Fibroblast of lung (primary cell): ENCODE measurements at places on chromosomes 3 and 15. TPM values are rescaled to one million over a fixed set of nuclear protein-coding genes. Genes with fewer than 3 reads are reported as not detected.

The CATSPER2 gene
- 1.0 and 2.3 TPM in 2 replicates for total RNA-seq

The RAB5A gene
- 41.9 and 50.9 TPM in 2 replicates for total RNA-seq

The MRAS gene
- total RNA-seq, result 48.0 and 73.0 TPM in 2 replicates

The ECE2 gene
- not detected in 2 replicates for total RNA-seq

The ICE2 gene
- 33.6 and 38.6 TPM in 2 replicates for total RNA-seq

The LRTM1 gene
- total RNA-seq, result not detected in 2 replicates

The DRD3 gene
- total RNA-seq, result not detected in 2 replicates

The GRM2 gene
- under 0.01 TPM in 2 replicates for total RNA-seq

The RAB8B gene
- total RNA-seq, result 111 and 184 TPM in 2 replicates

The GREM1 gene
- total RNA-seq, result 113 and 364 TPM in 2 replicates

The PIK3R4 gene
- 27.0 and 33.4 TPM in 2 replicates for total RNA-seq

The NDUFB4 gene
- 24.9 and 26.9 TPM in 2 replicates for total RNA-seq

The ZMAT3 gene
- total RNA-seq, result 34.8 and 37.8 TPM in 2 replicates

The COL8A1 gene
- 24.7 and 85.4 TPM in 2 replicates for total RNA-seq

The AMOTL2 gene
- 58.6 and 74.6 TPM in 2 replicates for total RNA-seq

The MYL3 gene
- 0.50 and 0.51 TPM in 2 replicates for total RNA-seq

The GPR149 gene
- not detected in 2 replicates for total RNA-seq

The FGF12 gene
- 0.17 TPM in 1 of 2 replicates, not detected in the other for total RNA-seq

The GRAMD1C gene
- total RNA-seq, result 2.1 and 7.8 TPM in 2 replicates

The OR5AC2 gene
- not detected in 2 replicates for total RNA-seq

The MELTF gene
- total RNA-seq, result 5.0 and 9.2 TPM in 2 replicates

The TICRR gene
- total RNA-seq, result 0.26 and 1.2 TPM in 2 replicates

The TEX55 gene
- total RNA-seq, result not detected in 2 replicates

The BLM gene
- total RNA-seq, result 0.26 and 1.5 TPM in 2 replicates

The TMEM108 gene
- under 0.01 and 0.17 TPM in 2 replicates for total RNA-seq

The PPARG gene
- 14.9 and 42.8 TPM in 2 replicates for total RNA-seq

The MCF2L2 gene
- under 0.01 TPM in 2 replicates for total RNA-seq

The RGMA gene
- total RNA-seq, result 1.3 and 1.5 TPM in 2 replicates

The SH3GL3 gene
- under 0.01 and 0.26 TPM in 2 replicates for total RNA-seq

The ZNF770 gene
- total RNA-seq, result 43.4 and 44.6 TPM in 2 replicates

The DISP2 gene
- under 0.01 and 0.26 TPM in 2 replicates for total RNA-seq

The PDZRN3 gene
- total RNA-seq, result 47.5 and 56.3 TPM in 2 replicates

The STRIT1 gene
- total RNA-seq, result not detected in 2 replicates

The ANKRD63 gene
- total RNA-seq, result not detected in 2 replicates

The MYZAP gene
- total RNA-seq, result 0.17 TPM in 1 of 2 replicates, not detected in the other

The EFL1 gene
- total RNA-seq, result 21.8 and 29.9 TPM in 2 replicates

The CDC25A gene
- 1.0 and 1.3 TPM in 2 replicates for total RNA-seq

The SAMD7 gene
- not detected in 2 replicates for total RNA-seq

The RUBCN gene
- total RNA-seq, result 7.7 and 13.0 TPM in 2 replicates

The WWTR1 gene
- total RNA-seq, result 13.7 and 14.1 TPM in 2 replicates

The CLK3 gene
- 30.8 and 43.1 TPM in 2 replicates for total RNA-seq

The PIGX gene
- 10.7 and 11.0 TPM in 2 replicates for total RNA-seq

The PLSCR4 gene
- total RNA-seq, result 25.7 and 36.7 TPM in 2 replicates

The PLA2G4E gene
- not detected in 2 replicates for total RNA-seq

The DAZL gene
- total RNA-seq, result not detected in 2 replicates

The OXTR gene
- total RNA-seq, result 0.26 and 3.6 TPM in 2 replicates

The ZDHHC3 gene
- total RNA-seq, result 37.8 and 53.2 TPM in 2 replicates

The GOLIM4 gene
- total RNA-seq, result 55.2 and 77.3 TPM in 2 replicates

The DNASE1L3 gene
- not detected in 2 replicates for total RNA-seq

The CYP1A2 gene
- total RNA-seq, result not detected in 2 replicates

The SPTBN5 gene
- total RNA-seq, result 0.26 and 0.66 TPM in 2 replicates

The MNS1 gene
- 1.8 and 2.1 TPM in 2 replicates for total RNA-seq
